Frontal cortex (tissue), 4 donors: ENCODE measurements at places on chromosomes 7 and 10. TPM values are rescaled to one million over a fixed set of nuclear protein-coding genes. Genes with fewer than 3 reads are reported as not detected.

GRCh38 chr7:100434297-100435144 lies 1.8 kb downstream of the PPP1R35 start:
- DNase-seq, result no peak

- DNase-seq, result no peak
Observed at GRCh38 chr7:99132595-99133321, 11.2 kb downstream of the SMURF1 start.

DNA sequence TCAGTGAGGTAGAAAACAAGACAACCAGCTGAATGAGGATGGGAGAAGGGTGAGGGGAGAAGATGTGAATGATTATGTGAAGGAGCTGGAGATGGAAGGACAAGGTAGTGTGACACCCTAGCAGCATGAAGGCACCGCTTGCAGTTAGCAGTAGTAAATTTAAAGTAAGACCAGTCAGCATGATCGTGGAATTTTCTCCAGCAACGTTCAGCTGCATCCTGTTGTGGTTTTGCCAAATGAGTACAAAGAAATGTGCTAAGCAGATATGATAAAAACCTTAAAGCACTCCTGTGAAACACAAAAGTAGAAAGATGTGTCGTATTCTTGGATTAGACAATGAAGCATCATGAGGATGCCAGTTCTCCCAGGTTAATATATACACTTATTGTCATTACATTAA lies 34.1 kb upstream of the IFRD1 start:
- DNase-seq, result no peak

- DNase-seq, result no peak
Observed at GRCh38 chr7:158749396-158749795, 44.8 kb upstream of the NCAPG2 start.

Gene ADAM12
- 2.9 TPM for total RNA-seq

Gene INHBA
- 12.6 TPM for total RNA-seq
